Panc1 (cell line): ENCODE measurements at places on chromosomes 5 and 9.

DNA sequence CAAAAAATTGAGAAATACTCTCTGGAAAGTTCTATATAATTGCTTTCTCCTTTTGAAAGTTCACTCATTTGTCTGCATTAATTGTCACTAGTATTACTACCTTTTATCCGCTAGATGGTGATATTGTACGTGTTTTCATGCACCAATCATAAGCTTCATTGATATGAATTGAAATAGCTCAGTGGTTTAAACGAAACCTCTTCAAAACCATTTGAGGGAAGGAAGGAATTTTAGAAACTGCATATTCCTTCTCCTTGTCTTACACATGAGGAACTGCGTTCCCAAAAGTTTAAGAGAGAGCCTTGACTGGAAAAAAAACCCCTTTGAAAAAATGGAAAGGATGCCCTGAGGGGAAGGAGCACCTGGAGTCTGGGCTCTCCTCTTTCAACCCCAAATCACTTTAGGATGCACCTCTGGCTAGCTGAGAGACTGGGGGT lies 98.6 kb downstream of the YTHDC2 start:
- no peak for DNase-seq

DNA sequence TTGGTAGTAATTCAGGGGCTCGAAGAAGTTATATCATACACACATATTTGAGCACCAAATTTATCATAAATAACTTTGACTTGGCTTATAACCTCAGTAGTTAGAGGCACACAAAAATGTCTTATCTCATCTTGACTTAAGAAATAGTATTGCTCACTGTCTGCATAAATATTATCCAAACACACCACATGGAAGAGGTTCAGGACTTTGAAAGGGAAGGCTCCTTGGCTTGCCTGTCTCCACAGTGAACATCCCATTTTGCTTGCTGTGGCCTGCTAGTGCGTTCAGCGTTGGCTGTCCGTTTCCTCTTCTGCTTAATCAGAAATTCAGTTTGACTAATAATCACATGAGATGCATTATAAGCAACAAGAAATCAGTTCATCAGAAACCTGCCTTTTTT lies 13.9 kb downstream of the GRXCR2 start:
- DNase-seq = no peak

- DNase-seq = no peak
Observed at GRCh38 chr5:2465383-2465782, 286.1 kb downstream of the IRX2 start.

DNA sequence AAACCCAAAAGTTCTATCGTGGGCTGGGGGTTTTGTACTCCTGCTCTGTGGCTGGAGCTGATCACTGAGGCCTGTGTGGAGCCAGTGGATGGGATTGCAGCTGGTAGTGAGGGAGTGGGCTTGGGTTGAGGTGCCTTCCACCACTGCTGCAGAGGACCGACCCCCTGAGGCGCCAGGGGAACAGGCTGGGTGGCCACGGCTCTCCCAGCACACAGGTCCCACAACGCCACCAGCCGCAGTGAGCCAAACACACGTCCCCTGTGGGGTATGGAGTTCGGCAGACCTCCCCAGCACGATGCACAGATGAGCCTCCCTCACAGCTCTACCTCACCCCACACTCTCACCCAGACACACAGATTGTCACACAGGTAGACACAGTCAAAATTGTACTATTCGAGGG lies 109.1 kb downstream of the DAB2IP start:
- no peak for DNase-seq

DNA sequence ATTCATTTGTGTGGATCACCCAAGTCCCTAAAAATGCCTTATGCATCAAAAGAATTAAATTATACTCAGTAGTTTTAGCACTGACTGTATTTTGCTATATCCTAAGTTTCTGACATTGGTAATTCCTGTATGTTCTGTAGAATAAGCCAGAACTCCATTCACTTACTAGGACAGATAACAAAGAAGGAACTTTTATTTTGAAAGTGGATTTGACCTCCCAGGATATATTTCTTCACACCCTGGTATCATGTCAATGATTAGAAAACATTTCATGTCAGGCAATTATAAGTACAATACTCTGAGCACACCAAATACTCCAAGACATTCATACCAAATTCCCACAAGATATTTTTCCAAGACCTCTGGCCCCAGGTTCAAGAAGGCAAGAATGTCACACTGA lies 28.7 kb upstream of the MYOT start:
- no peak for DNase-seq

- no peak for DNase-seq
Observed at GRCh38 chr5:108876451-108876850, 128.8 kb downstream of the FER start.

GRCh38 chr9:73775757-73776156 lies 624.1 kb downstream of the ANXA1 start:
- no peak for DNase-seq

DNA sequence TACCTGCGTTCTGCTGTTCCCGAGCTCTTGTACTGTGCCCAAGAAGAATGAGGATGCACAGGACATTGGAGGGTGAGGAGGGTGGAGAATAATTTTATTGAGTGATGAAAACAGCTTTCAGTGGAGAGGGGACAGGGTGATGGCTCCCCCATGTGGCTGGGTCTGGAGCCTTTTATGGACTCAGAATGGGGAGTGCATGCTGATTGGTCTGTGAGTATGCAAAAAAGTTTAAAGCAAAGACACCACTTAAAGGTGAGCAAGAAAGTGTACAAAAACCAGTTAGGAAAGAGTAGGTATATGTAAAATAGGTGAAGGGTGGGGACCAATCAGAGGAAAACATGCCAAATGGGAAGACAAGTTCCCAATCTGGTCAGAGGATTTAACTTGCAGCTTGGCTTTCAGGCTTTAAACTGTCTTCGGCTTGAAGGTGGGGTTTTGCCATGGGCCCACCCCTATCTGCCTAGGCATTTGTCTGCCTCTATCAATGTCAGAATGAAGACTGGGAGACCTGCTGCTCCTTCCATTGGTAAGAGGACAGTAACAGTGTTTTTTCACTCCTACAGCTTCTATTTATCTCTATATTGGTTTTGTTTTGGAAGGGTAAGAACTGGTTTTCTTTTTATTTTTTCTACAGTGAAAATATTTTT lies 118.0 kb upstream of the RAI14 start:
- no peak for DNase-seq

DNA sequence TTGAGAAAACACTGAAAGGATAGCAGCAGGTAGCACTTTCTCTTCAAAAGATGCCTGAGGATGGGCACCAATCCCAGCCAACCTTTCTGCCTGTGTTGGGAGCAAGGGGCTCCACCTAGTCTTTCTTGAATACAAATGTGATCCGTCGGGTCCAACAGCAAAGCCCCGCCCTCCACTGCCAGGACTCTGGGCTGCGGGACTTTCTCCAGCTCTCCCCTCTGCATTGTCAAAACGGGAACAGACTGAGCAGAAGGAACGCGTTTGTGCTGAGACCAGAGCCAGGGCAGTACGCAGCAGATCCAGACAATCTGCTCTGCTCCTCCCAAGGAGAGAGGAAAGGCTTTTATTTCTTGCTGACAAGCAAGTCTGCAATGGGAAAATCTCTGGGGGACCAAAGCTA lies 139.7 kb downstream of the SEC61B start:
- no peak for DNase-seq

- DNase-seq = no peak
Observed at GRCh38 chr9:133605856-133606707, 3.1 kb downstream of the FAM163B start.

GRCh38 chr5:178808886-178809285 lies 50.9 kb upstream of the ZNF354B start:
- DNase-seq = no peak

DNA sequence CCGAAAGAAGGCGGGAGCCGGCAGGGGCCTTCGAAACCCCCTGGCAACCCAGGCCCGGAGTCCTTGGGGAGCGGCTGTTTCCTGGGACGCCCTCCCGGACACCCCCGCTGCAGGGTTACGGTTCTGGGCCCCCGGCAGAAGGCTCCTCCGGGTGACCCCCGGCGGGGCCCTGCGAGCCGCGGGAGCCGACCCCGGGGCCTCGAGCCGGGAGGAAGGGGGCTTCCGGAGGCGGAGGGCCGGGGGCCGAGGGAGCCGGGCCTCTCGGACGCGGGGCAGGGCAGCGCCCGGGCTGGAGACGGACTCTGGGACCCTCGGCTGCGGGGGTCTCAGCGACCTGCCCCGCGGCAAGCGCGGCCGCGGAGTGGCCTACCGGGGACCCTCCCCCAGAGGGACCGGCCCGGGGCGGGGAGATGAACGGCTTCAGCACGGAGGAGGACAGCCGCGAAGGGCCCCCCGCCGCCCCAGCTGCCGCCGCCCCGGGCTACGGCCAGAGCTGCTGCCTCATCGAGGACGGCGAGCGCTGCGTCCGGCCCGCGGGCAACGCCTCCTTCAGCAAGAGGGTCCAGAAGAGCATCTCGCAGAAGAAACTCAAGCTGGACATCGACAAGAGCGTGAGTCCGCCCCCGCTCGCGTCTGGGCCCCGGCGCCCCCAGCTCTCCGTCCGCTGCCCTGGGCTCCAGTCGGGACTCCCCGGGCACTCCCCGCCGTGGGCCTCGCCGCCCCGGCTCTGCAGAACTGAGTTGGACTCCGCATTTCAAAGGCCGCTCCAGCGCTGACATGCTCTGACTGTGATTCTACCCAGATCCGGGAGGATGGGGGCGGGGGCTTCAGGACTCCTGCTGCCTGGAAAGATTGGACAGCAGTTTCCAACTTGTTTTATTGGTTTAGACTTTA lies 645 bp downstream of the SAP30L start:
- no peak for DNase-seq

GRCh38 chr9:110099236-110100095 lies 108.5 kb downstream of the C9orf152 start:
- no peak for DNase-seq

- DNase-seq = no peak
Observed at GRCh38 chr9:72276429-72276828, 88.6 kb downstream of the ZFAND5 start.

DNA sequence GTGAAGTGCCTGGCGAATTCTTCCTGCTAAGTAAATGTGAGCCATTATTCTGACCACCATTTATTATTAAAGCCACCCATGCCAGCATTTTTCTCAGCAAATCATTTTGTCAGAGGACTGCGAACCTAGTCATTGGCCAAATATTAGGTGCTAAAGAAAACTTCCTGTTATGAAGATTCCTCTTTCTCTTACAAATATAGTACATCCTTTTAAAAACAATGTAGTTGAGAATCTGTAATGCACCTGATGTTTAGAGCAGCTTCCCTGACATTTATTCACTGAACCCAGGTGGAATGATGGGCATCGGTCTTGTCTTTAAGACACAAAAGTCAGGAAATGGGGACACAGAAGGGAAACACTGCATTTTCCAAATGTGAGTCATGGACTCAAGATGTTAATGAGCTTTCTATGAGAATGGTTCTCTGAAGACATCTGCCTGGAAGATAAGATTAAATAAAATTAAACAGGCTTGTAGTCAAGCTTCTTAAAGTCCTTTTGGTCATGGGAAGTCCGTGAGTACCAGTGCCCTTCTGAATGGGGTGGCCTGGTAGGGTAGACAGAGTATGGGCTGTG lies 290.6 kb downstream of the FBXL7 start:
- no peak for DNase-seq
